ENCODE measurements at places on chromosomes 5 and 9.
A peak's percentile ranks its signal among the peaks of the same experiment; 100 is the strongest.

DNA sequence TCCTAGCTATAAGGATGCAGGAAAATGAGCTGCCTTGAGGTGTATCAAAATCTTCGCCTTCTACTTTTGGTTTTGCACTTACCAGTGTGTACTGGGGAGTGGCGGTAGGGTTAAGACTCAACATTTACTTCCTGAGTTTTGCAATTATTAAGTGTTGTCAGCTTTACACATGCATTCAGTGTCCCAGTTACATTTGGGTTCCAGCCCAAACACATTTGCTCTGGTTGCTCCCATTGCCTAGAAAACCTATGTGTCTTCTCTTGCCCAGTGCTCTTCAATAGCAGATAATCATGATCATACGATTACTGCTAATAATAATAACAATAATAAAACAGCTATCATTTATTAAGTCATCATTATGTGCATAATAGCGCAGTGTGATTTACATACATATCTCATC lies 241.5 kb upstream of the PAPPA start:
- DNase-seq, result no peak

DNA sequence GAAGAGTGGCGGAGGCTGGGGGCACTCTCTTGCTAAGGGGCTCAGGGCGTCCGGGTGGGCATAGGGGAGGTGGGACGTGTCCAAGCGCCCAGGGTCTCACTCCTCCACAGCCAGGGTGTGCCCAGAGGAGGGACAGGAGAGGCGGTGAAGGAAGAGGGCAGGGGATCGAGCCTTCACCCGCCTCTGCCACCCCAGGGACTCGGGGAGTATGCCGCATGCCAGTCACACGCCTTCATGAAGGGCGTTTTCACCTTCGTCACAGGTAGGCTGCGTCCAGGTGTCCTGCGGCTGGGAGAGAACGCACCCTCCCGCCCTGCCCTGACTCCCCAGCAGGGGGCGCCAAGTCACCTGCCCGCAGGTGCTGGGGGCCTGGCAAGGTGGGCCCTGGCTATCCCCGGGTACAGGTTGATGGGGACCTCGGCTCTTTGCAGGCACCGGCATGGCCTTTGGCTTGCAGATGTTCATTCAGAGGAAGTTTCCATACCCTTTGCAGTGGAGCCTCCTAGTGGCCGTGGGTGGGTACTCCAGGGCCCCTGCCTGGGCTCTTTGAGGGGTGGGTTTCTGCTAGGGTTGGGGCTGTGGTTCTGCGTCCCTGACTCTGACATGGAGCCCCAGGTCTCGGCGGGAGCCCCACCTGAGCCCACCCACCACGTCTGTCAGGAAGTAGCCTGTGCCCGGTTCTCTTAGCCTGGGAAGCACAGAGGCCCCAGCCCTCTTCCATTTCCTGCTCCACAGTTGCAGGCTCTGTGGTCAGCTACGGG lies 552 bp downstream of the TMEM141 start:
- DNase-seq, result peak; percentile 58

DNA sequence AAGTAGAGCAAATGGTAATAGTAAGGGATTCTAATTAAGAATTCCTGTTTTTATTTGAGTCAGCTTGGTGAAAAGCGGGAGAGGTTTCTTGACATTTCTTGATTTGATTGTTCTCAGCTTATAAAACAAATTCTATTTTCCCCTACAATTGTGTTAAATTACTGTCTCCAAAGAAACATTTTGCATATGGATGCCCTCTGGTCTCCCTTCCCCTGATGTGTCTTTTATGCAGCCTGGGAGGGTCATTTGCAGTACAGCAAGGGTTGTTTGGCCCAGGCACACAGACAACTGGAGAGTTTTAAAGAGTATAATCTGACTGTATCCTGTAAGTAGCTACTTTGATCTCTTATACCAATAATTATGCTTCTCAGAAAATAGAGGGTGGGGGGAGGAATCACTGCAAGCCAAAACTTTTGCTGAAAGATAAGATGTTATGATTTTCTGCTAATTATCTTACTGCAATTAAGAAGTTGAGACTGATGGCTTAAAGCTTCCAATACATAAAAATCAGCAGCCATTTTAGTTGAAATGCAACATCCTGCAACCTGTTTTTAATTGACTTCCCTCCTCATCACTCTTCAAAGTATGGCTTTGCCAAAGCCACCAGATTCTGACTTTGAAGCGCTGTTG lies 204.1 kb upstream of the SEMA6A start:
- no peak for DNase-seq

GRCh38 chr5:56155992-56156584 lies 77.0 kb downstream of the ANKRD55 start:
- DNase-seq, result no peak

DNA sequence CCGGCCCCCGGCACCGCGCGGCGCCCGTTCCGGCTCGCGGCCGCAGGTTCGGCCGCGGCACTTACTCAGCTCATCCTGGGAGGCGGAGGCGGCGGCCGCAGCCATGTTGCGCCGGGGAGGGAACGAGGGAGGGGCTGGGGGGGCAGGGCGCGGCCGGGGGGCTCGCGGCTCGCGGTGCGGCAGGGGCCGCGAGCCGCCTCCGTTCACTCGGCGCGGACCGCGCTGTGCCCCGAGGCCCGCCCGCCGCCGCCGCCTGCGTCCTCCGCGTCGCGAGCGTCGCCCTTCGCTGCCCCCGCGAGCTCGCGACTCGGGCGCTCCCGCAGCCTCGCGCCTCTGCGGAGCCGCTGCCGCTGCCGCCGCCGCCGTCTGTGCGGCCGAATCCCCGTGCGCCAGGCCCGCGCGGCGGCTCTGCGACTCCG lies 735 bp downstream of the ECPAS start:
- peak; percentile 26 for DNase-seq

GRCh38 chr5:171445644-171446516 lies 26.4 kb downstream of the FGF18 start:
- no peak for DNase-seq

DNA sequence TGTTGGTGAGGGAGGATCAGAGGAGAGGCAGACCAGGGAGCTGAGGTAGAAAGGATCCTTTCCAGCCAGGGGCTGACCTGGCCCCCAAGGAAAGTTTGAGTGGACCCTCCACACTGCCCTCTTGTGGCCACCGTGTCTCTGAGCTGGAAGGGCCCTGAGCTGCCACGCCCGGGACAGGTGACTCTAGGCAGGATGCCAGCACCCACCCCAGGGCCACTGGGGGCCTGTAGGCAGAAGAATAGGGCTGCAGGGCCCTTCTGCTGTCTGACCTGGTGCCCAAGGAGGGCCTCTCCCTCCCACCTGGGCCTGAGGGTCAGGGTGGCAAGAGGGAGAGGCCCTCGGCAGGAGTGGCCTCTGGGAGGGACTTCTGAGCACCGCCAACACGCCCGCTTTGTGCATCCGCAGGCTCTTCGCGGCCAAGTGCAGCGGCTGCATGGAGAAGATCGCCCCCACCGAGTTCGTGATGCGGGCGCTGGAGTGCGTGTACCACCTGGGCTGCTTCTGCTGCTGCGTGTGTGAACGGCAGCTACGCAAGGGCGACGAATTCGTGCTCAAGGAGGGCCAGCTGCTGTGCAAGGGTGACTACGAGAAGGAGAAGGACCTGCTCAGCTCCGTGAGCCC lies 76.8 kb downstream of the LMX1B start:
- DNase-seq, result peak; percentile 49
